ENCODE measurements at places on chromosomes 11 and 22.

DNA sequence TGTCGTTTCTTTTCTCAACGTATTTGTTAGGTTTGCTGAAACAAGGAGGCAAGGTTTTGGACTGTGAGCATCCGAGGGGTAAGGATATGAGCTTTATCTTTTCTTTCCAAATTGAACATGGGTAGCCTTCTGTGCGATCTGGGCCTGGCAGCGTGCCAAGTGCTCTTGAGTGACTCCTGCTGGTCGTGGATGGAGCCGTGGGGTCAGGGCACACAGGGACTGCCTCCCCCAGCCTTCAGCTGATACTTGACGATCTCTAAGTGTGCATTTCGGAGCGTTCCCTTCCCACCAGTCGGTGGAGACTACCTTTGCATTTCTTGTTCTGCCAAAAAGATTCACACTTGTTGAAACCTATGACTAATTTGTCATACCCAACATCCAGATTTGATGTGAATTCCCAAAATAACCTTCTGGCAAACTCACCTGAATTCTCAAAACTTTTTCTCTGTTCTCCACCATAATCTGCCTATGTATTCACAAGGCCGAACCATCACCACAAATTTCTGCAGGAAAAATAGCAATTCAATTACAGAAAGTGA is 40.1 kb upstream of the CLMP start:
- DNase-seq = peak; percentile 29

DNA sequence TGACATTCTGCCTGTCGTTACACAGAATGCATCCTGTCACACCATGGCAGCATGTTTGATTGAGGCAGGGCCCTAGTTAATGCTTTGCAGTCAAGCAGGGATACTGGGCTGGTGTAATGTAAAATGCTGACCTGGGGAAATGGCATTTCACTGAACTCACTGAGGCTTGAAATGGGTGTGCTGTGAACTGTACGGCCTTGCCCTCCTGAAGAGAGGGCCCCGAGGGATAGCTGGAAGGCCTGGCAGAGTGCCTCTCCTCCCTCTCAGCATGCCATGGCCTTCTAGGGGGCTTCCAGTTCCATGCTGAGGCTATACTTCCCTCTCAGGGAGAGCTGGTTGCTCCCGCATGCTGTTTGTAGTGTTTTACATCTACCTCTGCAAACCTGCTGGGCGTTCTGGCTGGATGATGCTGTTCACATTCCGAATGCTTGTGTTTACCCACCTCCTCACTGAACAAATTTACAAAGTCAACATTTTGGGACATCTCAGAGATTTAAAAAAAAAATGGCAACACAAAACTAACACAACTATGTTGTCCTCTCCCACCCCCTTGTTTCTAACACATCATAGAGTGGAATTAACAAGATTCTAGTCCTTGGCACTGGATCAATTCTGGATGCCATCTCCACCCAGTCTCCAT is 416.7 kb upstream of the CADM1 start:
- DNase-seq = no peak

- no peak for DNase-seq
Observed at GRCh38 chr11:673866-674265, 21.2 kb downstream of the DEAF1 start.

- no peak for DNase-seq
Observed at GRCh38 chr11:27473017-27473406, 422 bp upstream of the LGR4 start.

GRCh38 chr11:86551288-86552092 is 120.9 kb downstream of the ME3 start:
- DNase-seq = no peak

- DNase-seq = no peak
Observed at GRCh38 chr11:29251738-29252137, 765.1 kb downstream of the KCNA4 start.
